ENCODE measurements at places on chromosomes 4 and X.

DNA sequence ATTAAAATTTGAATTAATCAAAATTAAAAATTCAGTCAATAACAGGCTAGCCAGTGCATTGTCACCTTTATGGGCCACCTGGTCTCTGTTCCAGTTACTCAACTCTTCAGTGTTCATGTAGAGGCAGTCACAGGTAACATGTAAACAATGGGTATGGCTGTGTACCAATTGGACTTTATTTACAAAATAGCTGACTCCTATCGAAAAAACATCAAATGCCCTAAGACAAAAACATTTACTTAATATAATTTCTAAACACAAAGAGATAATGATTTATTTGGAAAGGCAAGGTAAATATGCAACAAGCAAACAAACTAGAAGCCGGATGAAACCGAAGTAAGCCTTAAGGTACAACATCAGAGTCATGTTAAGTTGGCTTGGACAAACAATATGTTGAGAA lies 8.8 kb downstream of the TMEM150C start:
- no peak for DNase-seq

- DNase-seq = no peak
Observed at GRCh38 chr4:165541851-165542459, 163.1 kb downstream of the CPE start.

DNA sequence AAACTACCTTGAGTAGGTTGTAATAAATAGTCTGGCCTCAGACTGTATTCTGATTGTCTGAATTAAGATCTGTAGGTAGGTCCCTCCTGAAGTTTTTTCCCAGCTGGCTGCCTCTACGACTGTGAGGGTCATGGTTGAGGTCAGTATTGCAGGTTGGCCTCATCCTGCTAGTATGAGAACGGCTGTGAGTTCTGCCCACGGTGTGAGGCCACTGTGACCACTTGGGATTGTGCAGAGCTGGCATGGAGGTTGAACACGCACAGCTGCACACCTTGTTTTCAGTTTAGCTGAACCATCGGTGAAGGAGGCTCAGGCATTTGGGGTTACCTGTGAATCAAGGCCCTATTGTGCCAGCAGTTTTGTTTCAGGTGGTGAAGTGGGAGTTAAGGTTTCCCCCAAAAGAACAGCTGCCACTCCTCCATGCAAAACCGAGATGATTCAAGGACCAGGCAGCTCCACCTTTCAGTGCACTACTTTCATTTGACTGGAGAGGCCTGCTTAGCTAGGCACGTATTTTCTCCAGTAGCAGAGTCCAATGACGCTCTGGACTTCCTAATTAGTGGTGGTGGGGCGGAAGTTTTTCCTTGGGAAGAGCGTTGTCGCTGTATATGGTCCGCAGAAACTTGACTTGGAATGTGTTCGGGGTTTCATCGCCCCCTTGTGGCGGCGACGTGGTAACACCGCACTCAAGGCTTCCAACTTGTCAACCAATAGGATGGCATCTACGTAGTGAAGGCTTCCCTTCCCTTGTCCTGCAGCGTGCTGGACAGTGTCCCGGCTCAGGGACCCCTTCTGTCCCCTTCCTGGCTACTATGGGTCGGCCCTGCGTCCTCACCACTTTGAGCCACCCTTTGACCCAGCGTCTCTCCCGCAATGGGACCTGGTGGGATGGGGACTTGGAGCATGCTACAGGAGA lies 13.8 kb downstream of the CMC4 start:
- no peak for DNase-seq

DNA sequence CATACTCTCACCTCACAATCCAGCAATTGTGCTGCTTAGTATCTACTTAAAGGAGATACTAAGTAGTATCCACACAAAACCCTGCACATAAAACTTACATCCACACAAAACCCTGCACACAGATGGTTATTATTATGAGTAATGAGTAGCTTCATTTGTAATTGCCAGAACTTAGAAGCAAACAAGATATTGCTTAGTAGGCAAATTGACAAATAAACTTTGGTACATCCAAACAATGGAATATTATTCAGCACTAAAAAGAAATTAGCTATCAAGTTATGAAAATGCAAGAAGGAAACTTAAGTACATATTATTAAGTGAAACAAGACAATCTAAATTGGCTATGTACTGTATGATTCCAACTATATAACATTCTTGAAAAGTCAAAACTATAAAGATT lies 80.6 kb downstream of the NPY2R start:
- no peak for DNase-seq

DNA sequence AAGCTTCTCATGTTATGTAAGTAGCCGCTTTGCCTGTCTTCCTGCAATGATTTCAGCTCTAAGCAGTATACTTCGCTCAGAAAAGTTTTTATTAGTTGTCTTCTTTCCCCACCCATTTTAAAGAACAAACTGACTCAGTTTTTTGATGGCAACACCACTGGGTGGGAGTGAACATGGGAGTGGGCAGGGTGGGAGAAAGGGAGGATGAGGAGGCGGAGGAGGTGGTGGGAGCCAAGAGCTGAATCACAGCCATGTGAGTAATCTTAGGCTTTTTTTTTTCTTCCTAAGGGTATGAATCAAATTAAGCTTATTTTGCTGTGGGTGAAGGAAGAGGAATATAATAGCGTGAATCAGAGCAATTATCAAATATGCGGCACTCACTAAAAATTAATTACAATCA lies 574.3 kb upstream of the DIPK2B start:
- peak; percentile 92 for DNase-seq

- peak; percentile 6 for DNase-seq
Observed at GRCh38 chrX:14027036-14027435, 2.7 kb downstream of the GEMIN8 start.

DNA sequence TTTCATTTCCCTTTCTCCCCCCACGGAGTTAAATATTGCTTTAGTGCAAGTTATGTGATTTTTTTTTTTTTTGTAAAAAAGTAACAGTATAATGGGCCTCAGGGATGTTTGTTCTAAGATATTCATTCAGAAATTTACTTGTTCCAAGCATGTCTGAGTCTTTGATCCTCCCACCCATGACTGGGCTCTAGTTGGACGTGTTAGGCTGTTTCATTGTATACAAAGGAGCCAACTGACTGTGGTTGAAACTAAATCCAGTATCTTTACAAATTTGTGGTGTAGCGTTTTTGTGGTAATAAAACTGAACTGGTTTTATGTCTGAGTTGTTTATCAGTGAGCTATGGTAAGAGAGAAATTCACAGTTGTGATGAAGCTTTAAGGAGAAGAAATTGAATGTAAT lies 74.1 kb downstream of the DOCK11 start:
- no peak for DNase-seq

- DNase-seq = peak; percentile 60
Observed at GRCh38 chr4:44493924-44494323, 45.3 kb upstream of the KCTD8 start.

GRCh38 chrX:3403748-3404147 lies 57.3 kb upstream of the MXRA5 start:
- DNase-seq = no peak

DNA sequence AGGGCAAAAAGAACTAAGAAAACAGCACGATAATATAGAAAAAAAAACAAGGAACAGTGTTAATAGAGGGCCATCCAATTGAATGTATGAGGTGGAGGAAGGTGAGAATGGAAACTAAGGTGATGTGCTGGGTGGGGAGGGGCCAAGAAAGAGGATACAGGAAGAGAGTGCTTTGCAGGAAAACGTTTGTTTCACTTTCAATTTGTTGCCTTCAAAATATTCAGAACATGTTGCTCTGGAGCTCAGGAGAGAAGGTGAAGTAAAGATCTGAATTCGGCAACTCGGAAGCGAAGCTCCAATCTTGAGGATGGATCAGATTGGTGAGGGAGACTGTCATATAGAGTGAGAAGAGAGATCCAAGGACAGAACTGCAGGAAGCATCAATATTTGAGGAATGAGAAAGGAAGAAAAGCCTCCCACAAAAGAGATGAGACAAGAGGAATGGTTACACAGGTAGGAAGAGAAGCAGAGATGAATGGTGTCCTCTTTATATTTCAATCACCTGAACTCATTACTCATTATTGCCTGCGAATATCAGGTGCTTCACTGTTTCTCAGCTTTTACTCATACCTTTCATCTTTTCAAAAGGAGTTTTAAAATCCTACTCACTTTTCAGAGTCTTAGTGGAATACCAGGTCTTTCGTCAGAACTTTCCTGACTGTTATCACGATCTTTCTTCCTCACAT lies 14.7 kb upstream of the SEC24D start:
- DNase-seq = peak; percentile 24
